NCI-H226 (cell line): ENCODE measurements at places on chromosomes 1 and 21.
A peak's percentile ranks its signal among the peaks of the same experiment; 100 is the strongest.

DNA sequence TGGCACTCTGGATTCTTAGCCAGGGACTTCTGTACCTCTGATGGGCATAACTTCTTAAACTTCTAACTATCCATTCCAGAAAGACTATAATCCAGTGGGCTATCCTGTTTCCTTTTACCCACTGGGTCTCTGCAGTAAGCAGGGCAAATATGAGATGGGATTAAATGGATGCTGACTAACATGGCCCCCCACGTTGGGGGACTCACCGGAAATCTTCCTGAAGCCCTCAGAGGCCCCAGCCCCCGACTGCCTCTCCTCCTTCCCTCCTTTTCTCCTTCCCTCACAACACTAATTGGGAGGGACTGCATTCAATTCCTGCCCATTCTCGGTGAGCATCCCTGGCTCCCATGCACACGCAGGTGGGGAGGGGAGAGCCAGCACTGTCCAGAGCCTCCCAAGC, 70.1 kb downstream of the SSBP3 start:
- no peak for DNase-seq

- no peak for DNase-seq
These were observed 16.1 kb upstream of the STMN1 start for GRCh38 chr1:25922056-25922970.

GRCh38 chr21:35932232-35932911, 128.0 kb downstream of the SETD4 start:
- DNase-seq = peak; percentile 82

GRCh38 chr21:39681257-39681656, 63.7 kb upstream of the IGSF5 start:
- DNase-seq = no peak

GRCh38 chr21:34148826-34149558, 75.6 kb downstream of the MRPS6 start:
- DNase-seq = no peak

- DNase-seq = no peak
These were observed 28.0 kb downstream of the TIAM1 start for GRCh38 chr21:31316072-31316471.

DNA sequence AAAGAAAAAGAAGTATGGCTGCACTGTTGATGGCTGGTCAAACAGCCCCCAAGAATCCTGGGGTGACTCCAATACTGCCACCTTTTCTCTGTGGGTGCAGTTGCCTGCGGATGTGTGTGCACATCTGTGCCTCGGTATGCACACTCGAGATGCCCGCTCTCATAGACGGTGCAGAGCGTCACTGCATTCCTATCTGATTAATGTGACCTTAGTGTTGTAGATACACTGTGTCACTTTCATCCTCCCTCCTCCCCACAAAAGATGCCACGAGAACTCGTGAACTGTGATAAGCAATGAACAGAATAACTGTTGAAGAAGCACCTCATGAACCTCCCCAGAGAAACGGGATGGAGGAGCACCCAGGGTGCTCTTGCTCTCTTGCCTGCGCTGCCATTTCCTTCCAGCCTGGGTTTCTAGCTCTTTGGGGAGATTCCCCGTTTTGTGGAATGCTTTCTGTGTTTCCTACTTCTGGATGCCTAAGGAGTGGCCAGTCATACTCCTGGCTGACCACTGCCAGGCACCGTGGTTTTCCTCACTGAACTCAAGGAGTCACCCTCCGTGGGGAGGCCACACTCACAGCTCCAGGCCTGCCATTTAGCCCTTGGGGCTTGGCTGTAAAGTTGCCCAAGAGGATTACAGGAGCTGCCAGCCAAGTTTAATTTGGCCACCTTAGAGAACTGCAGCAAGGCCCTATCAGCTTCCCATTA, 32.0 kb downstream of the NTPCR start:
- peak; percentile 73 for DNase-seq

- DNase-seq = no peak
These were observed 59.7 kb upstream of the TIAM1 start for GRCh38 chr21:31403596-31404333.

DNA sequence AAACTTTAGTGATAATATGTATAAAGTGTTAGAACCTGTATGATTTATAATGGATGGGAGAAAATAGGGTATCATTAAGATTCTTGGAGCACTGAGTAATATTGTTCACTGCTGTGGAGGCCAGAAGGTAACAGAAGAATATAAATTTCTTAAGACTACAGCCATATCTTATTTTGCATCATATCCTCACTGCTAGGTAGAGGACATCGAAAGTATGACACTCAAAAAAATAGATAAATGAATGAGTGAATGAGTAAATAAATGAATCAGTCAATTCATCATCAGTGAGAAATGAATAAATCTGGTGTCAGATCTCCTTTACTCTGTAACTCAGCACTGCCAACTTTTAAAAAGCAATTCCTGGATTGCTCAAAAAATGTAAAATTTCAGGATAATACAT, 33.2 kb downstream of the RGS13 start:
- DNase-seq = no peak

DNA sequence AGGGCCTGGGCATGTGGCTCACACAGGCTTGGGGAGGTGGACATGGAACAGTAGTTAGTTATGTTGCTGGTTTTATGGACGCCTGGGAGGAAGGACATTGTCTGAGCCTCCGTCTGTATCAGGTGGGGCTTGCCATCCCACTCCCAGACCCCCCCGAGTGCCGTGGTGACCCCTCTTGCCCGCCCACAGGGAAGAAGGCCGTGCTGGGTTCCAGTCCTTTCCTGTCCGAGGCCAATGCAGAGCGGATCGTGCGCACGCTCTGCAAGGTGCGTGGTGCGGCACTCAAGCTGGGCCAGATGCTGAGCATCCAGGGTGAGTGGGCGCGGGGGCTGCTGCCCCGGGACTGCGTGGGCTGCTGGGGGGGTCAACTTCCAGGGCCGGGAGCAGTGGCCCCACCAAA, 41.7 kb downstream of the COQ8A start:
- no peak for DNase-seq

GRCh38 chr1:90384193-90384592, 332.9 kb downstream of the BARHL2 start:
- no peak for DNase-seq

- DNase-seq = no peak
These were observed 22.1 kb upstream of the IL19 start for GRCh38 chr1:206748348-206749030.

DNA sequence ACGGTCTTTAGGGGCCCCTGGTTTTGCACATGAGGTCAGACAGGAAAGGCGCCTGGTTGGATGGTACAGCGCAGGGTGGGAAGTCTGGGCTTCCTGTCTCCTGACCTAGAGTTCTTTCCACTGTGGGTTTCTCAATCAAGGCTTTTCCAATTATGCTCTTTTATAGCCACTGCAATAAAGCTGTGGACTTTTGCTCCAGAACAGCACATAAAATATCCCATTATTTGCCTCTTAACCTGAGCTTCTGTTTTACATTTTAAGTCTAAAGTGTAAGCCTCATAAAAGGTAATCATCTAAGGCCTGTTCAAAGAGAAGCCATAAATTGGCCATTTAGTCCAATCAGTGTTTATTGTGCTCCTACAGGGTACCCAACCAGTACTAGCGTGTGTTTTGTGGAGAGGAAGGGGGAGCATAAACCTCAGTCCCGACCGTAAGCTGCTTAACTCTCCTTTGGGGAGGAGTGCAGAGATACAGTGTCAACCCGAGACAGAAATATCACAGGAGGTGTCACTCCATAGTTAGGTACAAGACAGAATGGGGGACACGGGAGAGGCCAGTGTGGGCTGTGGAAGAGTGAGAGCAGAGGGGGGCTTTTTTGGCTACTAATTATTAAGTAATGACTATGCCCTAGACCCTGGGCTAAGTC, 270.0 kb downstream of the TRABD2B start:
- no peak for DNase-seq

DNA sequence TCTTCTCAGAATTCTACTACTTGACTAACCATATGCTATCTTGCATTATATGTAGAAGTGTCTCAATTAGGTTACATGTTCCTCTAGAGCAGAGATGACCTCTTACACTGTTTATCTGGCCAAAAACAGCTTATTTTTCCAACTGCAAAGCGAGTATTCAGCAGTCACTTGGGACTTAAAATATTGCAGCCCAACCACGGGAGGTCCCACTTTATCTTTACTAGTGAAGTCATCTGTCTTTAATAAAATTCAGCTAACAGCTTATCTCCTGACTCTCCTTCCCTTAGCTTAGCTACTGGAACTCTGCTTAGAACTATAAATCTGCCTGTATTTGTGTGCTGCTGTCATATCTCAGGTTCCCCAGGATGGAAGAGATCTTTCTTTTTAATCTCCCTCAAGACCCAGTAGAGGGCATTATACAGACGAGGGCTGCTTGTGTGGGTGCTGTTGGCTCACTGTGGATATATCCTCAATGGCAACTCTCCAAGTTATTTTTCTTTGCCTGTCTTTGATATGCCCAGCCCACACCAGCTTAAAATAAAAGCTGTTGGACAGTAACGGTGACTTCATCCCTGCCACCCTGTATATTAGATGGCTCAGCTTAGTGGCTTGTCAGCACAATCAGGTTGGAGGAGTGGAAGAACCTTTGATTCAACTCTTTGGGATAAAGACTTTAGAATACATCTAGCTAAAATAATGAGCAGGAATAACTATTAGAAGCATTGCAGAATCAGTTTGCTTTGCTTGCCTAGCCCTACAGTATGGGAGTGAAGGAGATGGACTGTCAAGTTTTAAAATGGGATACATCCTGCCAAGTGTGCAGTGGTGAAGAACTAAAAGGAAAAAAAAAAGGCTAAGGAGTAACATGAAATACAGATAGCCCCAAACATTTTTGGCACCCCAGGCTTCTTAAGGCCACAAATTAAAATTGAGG, 9.6 kb downstream of the ENSA start:
- peak; percentile 80 for DNase-seq

GRCh38 chr1:84742653-84743052, 52.4 kb upstream of the SSX2IP start:
- no peak for DNase-seq

DNA sequence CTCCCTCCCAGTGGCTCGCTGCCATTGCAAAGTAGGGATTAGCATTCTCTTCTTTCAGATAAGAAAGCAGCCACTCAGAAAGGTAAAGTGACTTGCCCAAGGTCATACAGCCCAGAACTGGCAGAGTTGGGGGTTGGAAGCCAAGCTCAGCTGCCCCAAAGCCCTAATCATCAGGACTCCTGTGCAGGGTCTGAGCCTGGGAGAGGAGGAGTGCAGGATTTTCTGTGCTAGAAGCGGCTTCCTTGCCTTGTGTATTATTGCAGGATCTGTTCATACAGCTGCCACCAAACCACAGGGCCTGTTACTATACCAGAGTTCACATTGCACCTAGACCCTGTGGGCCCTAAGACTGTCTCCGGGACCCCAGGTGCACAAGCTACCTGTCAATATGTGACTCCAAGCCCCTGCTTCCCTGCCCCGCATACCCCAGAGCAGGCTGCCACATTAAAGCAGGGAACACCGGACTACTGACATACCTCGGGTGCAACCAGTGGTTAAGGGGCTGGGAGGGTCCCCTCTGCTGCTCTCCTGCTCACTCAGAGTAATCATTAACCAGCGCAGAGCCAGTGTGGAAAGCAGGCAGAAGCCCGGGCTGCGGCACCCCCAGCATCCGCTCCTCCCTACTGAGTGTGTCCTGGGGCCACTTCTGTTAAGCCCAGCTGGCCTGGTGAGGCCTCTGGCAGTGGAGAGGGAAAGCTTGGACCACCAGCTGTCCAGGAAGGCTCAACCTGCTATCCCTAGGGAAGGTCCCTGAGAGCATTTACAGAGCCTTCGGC, 15.8 kb downstream of the HSPG2 start:
- no peak for DNase-seq

- DNase-seq = peak; percentile 91
These were observed at the start of gene S100A16 for GRCh38 chr1:153612755-153613331. Gene S100A16 (minus strand): TSS chr1:153613137. CDS start chr1:153608151, 4,986 bp downstream.

GRCh38 chr1:222047366-222047765, 305.5 kb upstream of the DUSP10 start:
- no peak for DNase-seq

DNA sequence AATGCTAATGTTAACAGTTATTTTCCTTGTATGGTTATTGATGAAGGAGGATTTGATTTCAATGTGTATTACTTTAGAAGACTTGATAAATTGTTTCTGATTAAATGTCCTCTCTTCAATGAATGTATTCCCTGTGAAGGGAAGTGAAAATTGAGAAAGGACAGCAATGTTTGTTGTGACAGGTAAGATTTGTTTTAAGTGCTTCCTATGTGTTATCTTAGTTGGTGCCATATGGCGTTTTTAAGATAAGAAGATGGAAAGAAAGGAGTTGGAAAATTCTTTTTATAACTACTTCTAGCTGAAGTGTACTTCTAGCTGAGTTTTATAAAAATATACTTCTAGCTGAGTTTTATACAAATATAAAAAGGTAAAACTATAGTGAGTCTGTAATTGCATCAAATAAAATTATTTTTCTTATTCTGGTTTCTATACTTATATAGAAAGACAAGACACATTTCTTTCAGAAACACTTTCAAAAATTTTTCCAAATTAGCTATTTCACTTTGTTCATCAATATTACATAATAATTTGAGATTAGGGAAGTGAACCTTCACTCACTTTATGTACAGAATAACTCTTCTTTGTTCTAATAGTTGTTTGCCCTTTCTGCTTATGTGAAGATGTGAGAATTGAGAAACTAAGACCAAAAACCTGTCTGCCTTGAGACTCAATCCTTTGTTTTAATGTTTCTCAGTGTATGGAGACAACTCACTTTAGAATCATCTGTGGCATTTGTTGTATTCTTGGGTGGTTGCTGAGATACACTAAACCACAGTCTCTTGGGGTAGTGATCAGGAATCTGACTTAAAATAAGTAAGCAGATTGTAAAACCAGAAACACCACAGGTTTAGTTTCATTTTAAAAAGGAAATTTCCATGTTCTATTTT, 382.9 kb upstream of the B3GALT2 start:
- DNase-seq = peak; percentile 76

- DNase-seq = no peak
These were observed 241.8 kb downstream of the TTLL7 start for GRCh38 chr1:83756984-83757717.

DNA sequence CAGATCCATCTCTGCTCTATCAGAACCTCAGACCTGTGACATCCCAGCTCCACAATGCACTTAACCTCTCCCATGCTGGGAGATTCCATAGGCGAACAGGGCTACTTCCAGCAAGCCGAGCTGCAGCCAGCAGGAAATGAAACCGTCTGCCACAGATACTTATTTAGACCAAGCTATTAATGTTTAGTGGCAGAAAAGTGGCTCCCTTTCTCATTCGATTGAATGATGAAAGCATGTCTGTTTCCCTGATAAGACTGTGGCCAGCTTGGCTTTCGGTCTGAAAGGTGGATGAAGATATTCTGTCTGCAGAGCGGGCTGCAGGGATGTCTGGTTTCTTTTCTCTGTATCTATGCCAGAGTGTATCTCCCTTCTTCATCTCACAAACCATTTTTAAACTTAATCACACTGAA, 146.4 kb downstream of the GREM2 start:
- DNase-seq = no peak

DNA sequence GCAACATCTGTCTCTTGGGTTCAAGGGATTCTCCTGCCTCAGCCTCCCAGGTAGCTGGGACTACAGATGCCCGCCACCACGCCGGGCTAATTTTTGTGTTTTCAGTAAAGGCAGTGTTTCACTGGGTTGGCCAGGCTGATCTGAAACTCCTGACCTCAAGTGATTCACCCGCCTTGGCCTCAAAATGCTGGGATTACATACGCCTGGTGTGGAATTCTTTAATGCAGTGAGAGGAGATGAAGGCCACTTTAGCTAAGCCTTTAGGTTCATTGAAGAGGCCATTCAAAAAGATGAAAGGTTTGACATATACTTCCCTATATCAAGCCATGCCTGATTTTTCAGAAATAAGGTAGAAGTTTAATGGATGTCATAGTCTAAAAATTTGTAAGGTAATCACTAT, 162.7 kb downstream of the ST6GALNAC3 start:
- DNase-seq = no peak

- DNase-seq = peak; percentile 37
These were observed 54.4 kb upstream of the WDR26 start for GRCh38 chr1:224488806-224489499.
